Renal cortical epithelial cell (primary cell): ENCODE measurements at places on chromosomes 5 and 9.
A peak's percentile ranks its signal among the peaks of the same experiment; 100 is the strongest.

DNA sequence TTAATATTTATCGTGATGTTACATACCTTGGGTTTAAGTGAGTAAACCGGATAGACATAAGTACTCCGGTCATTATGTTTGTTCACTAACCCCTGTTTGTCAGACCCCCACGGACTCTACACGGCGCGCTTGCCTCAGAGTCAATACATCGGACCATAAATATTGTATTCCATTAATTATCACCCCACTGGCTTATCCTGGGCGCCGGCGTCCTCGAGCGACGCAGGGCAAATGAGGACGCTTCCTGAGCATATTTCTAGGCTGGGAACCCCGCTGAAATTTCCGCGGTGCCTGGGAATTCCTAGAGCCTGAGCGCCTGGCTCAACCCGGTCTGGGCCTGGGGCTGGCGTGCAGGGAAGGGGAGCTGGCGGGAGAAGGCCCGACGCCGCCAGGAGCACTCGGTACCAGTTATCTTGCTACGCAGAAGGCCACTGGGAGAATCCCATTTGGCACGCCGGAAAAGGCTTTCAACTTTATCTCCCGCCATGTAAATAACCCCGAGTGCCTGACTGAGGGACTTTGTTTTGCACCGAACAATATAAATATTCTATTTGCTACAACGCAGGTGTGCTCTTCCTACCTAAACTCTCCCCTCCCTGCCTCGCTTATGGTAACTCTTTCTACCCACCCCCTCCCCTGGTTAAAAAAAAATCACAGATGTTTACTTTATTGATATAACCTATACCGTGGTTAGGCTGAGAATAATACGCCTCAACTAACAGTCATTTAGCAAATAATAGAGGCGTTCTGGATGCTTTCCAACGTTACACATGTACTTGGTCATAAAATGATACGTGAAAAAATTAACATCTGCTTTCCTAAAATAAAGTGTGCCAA is 19.4 kb downstream of the NR2F1 start:
- no peak for DNase-seq

DNA sequence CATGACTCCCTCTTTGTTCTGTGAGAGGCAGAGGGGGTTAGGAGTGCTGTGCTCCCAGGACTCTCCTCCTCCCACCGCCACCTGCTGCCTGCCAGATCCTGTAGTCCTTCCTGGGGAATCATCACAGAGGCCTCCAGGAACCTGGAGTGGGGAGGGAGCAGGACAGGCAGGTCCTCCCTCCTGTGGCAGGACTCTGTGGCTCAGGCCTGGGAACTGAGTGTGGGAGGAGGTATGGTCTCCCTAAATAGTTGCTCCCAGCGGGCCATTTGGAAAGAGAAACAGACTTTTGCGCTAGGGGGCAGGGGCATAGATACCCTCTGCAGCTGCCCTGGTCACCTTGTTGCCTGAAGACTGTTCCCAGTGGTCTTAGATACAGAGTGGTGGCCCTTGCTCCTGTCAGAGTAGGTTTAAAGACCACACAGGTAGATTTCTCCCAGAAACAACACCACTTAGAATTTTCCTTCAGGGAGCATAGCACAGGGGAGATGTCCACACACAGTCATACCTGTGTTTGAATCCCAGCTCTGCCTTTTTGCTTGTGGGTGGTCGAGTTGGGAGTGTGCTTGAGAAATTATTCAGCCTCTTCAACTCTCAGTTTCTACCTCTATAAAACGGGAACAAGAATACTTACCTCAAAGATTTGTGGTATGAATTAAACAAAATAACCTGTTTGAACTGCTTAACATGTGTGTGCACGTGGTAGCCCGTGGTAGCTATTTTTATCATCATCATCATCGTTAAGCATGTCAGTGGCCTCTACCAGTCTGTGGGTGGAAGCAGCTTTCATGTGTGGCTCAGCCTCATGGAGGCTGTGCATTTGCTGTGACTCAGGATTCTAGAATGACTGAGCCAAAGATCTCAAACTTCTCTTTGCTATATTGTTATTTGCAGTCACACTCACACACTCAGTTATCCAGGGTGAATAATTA is 55.8 kb downstream of the SLC22A5 start:
- peak; percentile 93 for DNase-seq

DNA sequence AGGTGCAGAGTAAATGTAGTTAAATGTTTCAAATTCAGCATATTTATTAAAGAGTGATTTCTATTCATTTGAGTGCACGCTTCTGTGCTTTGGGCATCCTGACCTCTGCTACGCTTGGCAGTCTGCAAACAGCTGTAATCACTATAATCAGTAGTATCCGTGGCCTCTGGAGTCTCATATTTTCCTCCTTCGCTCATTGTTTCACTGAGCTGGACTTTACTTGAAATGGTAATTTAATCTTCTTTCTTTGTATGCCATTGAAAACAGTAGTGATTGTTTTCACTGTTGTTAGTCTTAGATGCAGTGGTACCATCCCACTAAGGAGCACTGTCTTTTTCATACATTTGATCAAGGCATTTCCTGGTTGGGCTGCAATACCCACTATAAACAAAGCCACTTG is 43.5 kb upstream of the CAVIN4 start:
- DNase-seq, result peak; percentile 4

DNA sequence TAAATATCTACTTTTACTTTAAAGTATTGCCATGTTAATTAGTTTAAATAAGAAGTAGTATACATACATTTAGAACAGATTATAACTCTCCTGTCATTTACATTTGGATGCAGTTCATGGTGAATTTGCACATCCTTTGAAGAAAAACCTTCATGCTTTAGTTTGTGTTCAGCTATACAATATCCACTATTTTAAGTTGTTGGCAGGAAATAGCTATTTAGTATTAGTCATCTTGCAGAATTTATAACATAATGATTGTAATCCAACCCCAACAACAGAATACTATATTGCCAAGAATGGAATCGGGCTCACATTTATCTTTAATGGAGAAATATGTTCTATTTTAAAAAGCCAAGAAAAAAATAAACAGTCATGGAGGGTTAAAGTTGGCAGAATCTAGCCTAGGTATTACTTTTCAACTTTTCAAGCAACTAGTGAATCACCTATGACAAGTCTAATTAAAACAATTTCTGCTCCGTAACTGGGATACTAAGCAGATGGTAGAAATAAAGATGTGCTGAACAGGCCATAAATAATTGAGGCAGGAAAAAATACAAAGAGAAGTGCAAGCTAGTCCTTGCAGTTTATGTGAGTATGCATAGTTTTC is 1170.6 kb upstream of the NUDT12 start:
- DNase-seq, result no peak

GRCh38 chr9:72440378-72440777 is 75.4 kb upstream of the ZFAND5 start:
- DNase-seq, result no peak

DNA sequence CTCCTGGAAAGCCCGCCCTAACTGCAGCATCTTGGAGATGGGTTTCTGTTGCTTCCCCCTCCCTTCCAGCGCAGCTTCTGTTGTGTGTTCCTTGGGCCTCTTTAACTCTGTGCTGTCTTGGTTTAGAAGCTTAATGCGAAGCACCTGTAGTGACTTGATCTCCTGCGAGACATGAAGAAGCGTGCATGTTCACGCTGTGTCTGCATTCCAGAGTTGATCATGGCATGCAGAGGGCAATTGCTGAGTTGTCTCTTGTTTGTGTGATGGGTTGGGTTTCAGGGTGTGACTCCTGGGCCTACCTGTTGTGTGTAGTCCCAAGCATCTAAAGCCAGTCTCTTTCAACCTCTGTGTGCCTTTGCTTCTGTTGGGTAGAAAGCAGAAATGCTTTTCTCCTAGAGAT is 155.6 kb downstream of the SMARCA2 start:
- DNase-seq, result no peak
